ENCODE measurements at places on chromosomes 5 and 9. TPM values are rescaled to one million over a fixed set of nuclear protein-coding genes. Genes with fewer than 3 reads are reported as not detected.
A peak's percentile ranks its signal among the peaks of the same experiment; 100 is the strongest.

DNA sequence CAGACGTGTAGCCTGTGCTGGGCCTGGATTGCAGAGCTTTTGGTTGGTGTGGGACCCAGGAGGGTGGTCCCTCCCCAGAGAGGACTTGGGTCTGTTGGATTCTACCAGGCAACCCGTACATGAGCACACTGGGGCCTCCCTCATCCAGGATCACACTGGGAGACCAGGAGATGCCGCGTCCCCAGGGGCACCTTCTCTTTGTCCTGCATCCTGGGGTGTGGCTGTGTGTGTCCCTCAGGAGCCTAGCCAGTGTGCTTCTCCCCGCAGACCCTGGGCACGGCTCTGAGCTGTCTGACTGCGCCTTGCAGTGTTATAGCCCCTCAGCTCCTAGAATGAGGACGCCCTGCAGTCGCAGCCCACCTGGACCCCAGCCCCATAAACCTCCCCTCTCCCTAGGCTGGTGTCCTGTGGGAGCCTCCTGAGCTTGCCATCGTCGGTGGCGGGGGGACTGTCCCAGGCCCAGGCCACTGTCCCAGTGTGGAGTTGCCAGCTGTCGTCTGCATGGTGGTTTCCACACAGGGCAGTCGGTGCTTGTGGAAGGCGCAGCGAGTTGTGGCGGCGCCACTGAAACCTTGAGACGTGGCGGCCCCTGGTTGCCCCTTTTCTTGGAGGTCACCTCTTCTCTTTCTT, 27.6 kb downstream of the CEP72 start:
- H3K27ac ChIP-seq, result no peak overlapping the region
- no peaks in the 10 kb centered on the region for H3K27me3 ChIP-seq
- H3K4me1 ChIP-seq, result no peaks in the 10 kb centered on the region
- H3K4me3 ChIP-seq, result no peak overlapping the region

The GAS1 gene
- 1.2 TPM for polyA plus RNA-seq

GRCh38 chr5:42927730-42928129, 112.4 kb downstream of the ANXA2R start:
- no peaks in the 10 kb centered on the region for H3K4me1 ChIP-seq
- H3K36me3 ChIP-seq, result no peaks in the 10 kb centered on the region
- no peak overlapping the region for H3K27ac ChIP-seq

The SCGB3A2 gene
- polyA plus RNA-seq, result not detected

The GRIN1 gene
- polyA plus RNA-seq, result not detected

The NUTM2G gene
- 0.14 TPM for polyA plus RNA-seq

DNA sequence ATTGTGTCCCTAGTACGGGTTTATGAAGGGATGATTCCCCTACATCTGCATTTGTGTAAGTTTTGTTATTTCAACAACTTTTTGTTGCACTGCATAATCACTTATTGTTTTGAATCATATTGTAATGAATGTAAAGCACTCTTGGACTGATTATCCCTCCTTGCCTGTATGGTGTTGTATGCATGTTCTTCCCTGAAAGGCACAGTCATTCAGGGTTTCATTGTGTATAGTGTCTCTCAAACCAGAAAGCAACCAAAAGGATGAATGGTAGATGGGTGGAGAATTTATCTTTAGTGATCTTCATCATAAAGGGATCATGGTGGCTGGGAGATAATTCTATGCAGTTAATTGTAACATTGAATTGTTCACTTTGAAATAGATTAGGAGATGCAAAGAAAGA, 247.3 kb downstream of the BRINP1 start:
- H3K4me3 ChIP-seq, result no peak overlapping the region
- H3K36me3 ChIP-seq, result no peaks in the 10 kb centered on the region
- H3K4me1 ChIP-seq, result no peaks in the 10 kb centered on the region
- H3K27ac ChIP-seq, result no peak overlapping the region
- no peak for DNase-seq
- H3K27me3 ChIP-seq, result no peaks in the 10 kb centered on the region

The IL5 gene
- polyA plus RNA-seq, result not detected

GRCh38 chr5:159001247-159001646, 98.5 kb downstream of the EBF1 start:
- H3K4me1 ChIP-seq, result peaks cover 14% of the 10 kb centered on the region
- H3K4me3 ChIP-seq, result no peak overlapping the region
- no peaks in the 10 kb centered on the region for H3K36me3 ChIP-seq

The ACOT12 gene
- not detected for polyA plus RNA-seq

GRCh38 chr9:121283856-121284732, 16.1 kb downstream of the GSN start:
- no peaks in the 10 kb centered on the region for H3K27me3 ChIP-seq
- DNase-seq, result no peak
- no peak overlapping the region for H3K27ac ChIP-seq
- no peaks in the 10 kb centered on the region for H3K36me3 ChIP-seq

- no peaks in the 10 kb centered on the region for H3K27me3 ChIP-seq
- H3K4me3 ChIP-seq, result no peak overlapping the region
- no peak for DNase-seq
These were observed 478.3 kb downstream of the DMRT2 start for GRCh38 chr9:1528456-1528855.

- H3K27ac ChIP-seq, result no peak overlapping the region
- no peak overlapping the region for H3K4me3 ChIP-seq
- H3K4me1 ChIP-seq, result no peaks in the 10 kb centered on the region
- H3K36me3 ChIP-seq, result no peaks in the 10 kb centered on the region
- H3K27me3 ChIP-seq, result no peaks in the 10 kb centered on the region
These were observed 194.1 kb upstream of the EFNA5 start for GRCh38 chr5:107864793-107865192.

DNA sequence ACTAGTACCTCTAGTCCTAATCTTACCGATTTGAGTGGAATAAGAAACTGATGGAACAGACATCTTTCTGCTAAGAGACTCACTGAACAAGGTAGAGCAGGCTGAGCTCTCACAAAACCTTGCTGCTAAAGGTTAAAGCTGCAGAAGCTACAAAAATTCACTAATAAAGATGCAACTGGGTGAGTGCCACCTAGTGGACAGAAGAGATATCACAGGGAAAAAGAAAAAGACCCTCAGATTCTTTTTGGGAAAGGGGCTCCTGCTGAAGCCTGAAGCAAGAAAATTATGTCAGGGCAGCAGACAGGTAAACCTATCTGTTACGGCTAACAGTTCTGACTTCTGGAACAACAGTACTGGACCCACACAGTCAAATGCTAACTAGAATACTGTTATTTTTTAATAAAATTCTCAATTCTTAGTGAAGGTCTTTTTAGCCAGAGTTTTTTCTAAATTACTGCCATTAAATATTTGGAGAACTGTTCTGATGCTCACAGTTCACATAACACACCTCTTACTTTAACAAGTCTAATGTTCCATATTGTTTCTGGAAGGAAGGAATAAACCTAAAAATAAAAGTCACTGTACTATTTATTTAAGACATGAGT, 51.2 kb downstream of the DIAPH1 start:
- H3K27ac ChIP-seq, result peak overlapping the region; percentile 7
- peaks cover 49% of the 10 kb centered on the region for H3K36me3 ChIP-seq
- H3K4me1 ChIP-seq, result peaks cover 4% of the 10 kb centered on the region
- H3K4me3 ChIP-seq, result no peak overlapping the region
- DNase-seq, result no peak
- no peaks in the 10 kb centered on the region for H3K27me3 ChIP-seq

DNA sequence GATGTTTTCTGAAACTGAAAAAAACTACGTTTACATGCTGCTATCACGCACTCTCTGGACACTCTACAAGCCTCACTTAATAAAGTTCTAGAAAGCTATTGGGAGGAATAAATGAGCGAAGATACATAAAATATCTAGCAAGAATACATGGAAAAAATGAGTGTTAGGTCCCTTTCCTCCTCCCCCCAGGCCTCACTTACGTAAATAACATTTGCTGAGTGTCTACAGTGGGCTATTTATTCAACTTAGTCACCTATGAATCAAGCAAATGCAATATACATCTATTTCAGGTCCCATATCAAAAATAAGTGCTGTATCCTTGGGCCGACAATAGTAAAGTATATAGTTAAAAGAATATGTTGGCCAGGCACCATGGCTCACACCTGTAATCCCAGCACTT, 62.5 kb downstream of the FRMD3 start:
- no peaks in the 10 kb centered on the region for H3K27me3 ChIP-seq
- H3K27ac ChIP-seq, result no peak overlapping the region
- H3K4me1 ChIP-seq, result no peaks in the 10 kb centered on the region
- no peak for DNase-seq

- no peaks in the 10 kb centered on the region for H3K27me3 ChIP-seq
- no peak overlapping the region for H3K27ac ChIP-seq
- H3K4me1 ChIP-seq, result no peaks in the 10 kb centered on the region
- no peak for DNase-seq
These were observed 129.3 kb downstream of the GCNT1 start for GRCh38 chr9:76588316-76588715.

- no peaks in the 10 kb centered on the region for H3K4me1 ChIP-seq
- H3K4me3 ChIP-seq, result no peak overlapping the region
- H3K27me3 ChIP-seq, result no peaks in the 10 kb centered on the region
- no peak overlapping the region for H3K27ac ChIP-seq
These were observed 272.0 kb downstream of the HSPA4 start for GRCh38 chr5:133323494-133324457.

GRCh38 chr5:130546211-130546610, 618.8 kb downstream of the HINT1 start:
- H3K4me1 ChIP-seq, result no peaks in the 10 kb centered on the region
- no peak overlapping the region for H3K4me3 ChIP-seq
- H3K36me3 ChIP-seq, result no peaks in the 10 kb centered on the region

The PCA3 gene
- not detected for polyA plus RNA-seq

DNA sequence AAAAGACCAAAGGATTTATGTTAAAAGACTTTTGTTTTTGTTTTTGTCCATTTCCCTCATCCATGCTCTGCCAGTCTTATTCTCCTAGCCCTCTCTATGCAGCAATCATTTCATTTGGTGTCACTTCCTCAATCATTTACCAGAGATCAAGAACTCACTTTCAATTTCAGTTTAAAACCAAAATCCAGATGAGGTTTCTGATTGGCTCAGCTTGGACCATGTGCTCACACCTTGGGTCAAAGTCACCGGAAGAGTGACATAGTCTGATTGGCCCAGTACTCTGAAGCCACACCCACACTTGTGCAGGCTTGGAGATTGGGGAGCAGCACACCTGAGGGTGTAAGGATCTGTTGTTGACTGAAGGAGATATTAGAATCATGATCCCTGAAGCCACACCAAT, 79.6 kb downstream of the TLR4 start:
- no peaks in the 10 kb centered on the region for H3K27me3 ChIP-seq
- H3K4me3 ChIP-seq, result peak overlapping the region; percentile 33
- H3K36me3 ChIP-seq, result no peaks in the 10 kb centered on the region
- peak; percentile 15 for DNase-seq

Data from CD8-positive, alpha-beta memory T cell (primary cell).